B cell (primary cell): ENCODE measurements at places on chromosomes 6 and 20. TPM values are rescaled to one million over a fixed set of nuclear protein-coding genes. Genes with fewer than 3 reads are reported as not detected.

DNA sequence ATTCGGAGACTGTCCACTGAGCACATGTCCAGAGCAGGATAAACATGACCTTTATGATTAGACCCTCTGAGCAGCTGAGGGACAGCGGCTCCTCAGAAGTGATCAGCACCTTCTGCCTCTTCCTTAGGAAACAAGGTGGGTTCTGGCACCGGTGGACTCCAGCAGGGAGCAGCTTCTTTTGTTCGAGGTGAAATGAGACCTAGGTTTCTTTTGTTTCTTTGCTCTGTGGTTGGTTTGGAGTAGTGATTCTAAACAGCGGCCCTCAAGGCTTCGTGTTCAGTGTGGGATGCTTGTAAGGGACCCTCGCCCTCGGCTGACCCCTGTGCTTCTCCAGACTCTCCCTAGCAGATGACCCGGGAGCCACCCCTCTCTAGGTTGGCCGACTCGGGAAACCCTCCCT is 14.6 kb upstream of the FRMD1 start:
- no peaks in the 10 kb centered on the region for H3K36me3 ChIP-seq
- no peak overlapping the region for H3K27ac ChIP-seq
- no peaks in the 10 kb centered on the region for H3K4me1 ChIP-seq
- DNase-seq = no peak
- no peaks in the 10 kb centered on the region for H3K27me3 ChIP-seq
- H3K4me3 ChIP-seq = no peak overlapping the region

DNA sequence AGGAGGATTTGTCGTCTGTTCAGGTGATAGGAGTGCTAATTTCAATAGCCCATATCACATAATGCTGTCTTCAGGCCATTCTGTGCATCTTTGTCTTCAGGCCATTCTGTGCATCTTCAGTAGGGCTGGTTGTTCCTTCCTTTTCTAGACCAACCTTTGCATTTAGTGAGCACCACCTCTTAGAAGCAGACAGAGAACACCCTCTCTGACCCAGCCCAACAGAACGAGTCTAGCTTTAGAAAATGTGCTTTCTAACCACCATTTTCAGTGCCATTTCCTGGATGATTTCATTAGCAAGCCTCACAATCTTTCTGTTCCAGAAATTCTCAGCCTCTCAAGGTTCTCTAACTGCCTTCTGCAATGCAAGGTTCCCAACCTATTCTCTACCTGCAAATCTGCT is 215.3 kb upstream of the KCNQ5 start:
- H3K27ac ChIP-seq = no peak overlapping the region
- no peak for DNase-seq
- no peak overlapping the region for H3K4me3 ChIP-seq
- H3K27me3 ChIP-seq = peaks cover 3% of the 10 kb centered on the region
- H3K36me3 ChIP-seq = no peaks in the 10 kb centered on the region

DNA sequence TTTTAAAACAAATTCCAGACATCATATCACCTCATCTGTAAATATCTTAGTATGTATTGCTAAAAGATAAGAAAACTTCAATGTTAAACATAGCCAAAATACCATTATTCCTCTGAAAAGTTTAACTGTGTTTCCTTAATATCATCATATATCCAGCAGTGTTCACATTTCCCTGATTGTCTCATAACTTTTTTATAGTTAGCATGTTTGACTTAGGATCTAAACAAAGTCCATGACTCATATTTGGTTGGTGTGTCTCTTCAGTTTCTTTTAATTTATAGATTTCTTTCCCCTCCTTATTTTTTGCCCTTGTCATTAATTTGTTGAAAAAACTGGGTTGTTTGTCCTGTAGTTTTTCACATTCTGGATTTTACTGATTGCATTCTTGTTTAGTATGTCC is 163.0 kb downstream of the RPS12 start:
- no peak for DNase-seq
- no peak overlapping the region for H3K4me3 ChIP-seq
- no peaks in the 10 kb centered on the region for H3K36me3 ChIP-seq
- no peaks in the 10 kb centered on the region for H3K4me1 ChIP-seq
- H3K27me3 ChIP-seq = no peaks in the 10 kb centered on the region
- H3K27ac ChIP-seq = no peak overlapping the region

DNA sequence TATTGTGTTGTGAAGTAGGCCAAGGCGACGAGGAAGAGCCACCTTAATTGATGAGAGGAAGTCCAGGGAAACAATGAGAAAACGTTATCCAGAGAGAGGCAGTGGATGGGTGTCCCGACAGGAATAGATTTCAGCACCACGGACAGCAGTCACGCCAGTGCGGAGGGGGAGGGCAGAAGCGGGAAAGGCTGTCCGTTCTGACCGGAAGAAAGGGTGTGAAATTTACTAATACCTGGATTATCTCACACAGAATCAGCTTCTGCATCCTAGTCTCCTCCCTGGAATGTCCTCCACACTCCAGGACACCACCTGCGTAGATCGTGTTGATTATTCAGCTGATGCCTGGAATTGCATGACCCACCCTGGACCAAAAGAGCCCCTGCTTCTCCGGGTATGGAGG is 7.4 kb upstream of the BPIFA3 start:
- DNase-seq = peak; percentile 13
- H3K4me1 ChIP-seq = no peaks in the 10 kb centered on the region
- H3K36me3 ChIP-seq = no peaks in the 10 kb centered on the region
- H3K27ac ChIP-seq = no peak overlapping the region
- no peak overlapping the region for H3K4me3 ChIP-seq

GRCh38 chr6:112030206-112030960 is 23.5 kb upstream of the CCN6 start:
- no peak overlapping the region for H3K27ac ChIP-seq
- H3K4me3 ChIP-seq = no peak overlapping the region
- no peaks in the 10 kb centered on the region for H3K27me3 ChIP-seq
- DNase-seq = no peak
- H3K36me3 ChIP-seq = no peaks in the 10 kb centered on the region

DNA sequence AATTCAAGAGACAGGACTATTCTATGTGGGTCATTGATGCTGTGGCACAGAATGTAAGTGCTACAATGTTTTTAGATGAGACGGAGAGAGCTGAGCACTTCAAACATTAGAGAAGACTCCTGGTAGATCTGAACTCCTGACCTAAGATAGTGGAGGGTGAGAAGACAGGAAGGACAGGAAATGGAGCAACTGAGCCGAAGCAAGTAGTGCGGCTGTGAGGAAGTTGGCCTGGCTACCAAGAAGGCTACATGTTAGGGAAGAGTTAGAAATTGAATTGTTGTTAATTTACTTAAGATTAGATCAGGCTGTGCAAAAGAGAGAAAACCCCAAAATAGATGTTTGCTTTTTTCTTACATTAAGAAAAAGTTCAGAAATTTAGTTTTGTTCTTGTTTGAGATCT is 14.4 kb upstream of the MLIP start:
- H3K27ac ChIP-seq = no peak overlapping the region
- no peaks in the 10 kb centered on the region for H3K4me1 ChIP-seq
- DNase-seq = no peak
- no peaks in the 10 kb centered on the region for H3K27me3 ChIP-seq
- no peaks in the 10 kb centered on the region for H3K36me3 ChIP-seq

DNA sequence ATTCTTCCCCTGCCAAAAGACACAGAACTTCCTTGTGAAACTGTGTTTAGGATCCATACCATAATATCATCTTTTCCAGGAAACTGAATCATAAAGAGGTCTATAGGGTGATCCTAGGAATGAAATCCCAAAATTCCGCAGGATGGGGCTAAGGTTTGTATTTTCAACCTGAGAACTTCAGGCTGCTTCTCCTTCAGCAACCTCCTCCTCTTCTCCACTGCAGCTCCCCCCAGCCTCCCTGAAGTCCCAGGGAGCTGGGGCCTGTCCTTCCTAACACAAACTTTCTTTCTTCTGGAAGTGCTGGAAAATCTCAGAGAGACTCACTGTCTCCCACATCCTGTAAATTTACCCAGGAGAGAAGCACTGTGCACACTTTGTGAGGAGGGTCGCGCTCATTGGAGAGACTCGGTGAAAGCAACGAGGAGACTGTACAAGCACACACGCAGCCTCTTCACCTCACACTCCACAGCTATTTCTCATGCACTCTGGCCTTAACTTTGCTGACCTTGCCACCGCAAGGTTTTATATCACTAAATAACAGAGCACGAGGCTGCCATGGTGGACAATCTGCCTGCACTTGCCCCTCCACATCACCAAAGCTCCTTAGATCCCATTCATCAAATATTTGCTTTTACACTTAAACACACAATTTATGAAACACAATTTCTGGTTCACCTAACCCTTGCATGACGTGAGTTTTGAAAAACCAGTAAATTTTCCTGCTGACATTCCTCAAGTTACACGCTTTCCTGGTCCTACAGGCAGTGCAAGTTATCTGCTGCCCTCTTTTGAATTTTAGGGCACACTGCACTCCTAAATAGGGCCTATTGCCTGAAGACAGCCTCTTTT is 14.3 kb downstream of the ID4 start:
- H3K4me1 ChIP-seq = no peaks in the 10 kb centered on the region
- no peak overlapping the region for H3K27ac ChIP-seq
- no peak overlapping the region for H3K4me3 ChIP-seq
- no peaks in the 10 kb centered on the region for H3K27me3 ChIP-seq

DNA sequence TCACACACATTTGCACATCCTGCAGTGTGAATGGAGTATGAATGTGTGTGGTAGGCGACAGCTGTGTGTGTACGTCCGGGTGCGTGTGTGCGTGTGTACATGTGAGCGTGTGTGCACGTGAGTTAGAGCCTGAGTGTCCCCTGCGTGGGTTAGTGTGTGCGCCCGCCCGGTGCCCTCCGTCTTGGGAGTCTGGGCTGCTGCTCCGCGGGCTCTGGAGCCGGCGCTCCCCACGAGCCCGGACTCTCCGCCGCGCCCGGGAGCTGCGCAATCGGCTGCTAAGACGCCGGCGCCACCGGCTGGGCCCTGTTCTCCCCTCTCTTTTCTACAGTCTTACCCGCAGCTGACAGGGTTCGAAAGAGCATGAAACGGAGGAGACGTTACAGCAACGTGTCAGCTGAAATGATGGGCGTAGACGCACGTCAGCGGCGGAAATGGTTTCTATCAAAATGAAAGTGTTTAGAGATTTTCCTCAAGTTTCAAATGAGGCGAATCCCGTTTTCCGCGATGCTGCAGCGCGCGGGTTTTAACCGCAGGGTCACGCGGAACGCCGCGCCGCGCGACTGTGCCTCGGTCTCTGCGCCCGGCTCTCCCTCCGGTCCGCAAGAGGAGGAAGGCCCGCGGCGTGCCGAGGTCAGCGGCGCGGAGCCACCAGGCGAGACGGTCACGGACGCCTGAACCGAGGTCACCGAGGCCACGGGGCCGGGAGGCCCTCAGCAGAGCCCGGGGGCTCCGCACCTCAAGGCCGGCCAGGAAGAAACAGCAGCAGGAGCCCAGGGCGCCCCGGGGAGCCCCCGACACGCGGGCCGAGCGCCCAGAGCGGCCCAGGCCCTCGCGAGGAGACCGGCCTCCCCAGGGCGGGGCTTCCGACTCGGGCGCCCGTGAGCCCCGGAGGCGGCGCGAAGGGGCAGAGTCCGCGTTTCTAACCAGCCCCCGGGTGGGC is 95.3 kb upstream of the BHLHE23 start:
- H3K36me3 ChIP-seq = no peaks in the 10 kb centered on the region
- H3K27me3 ChIP-seq = no peaks in the 10 kb centered on the region
- peak; percentile 72 for DNase-seq
- H3K4me3 ChIP-seq = peak overlapping the region; percentile 71

DNA sequence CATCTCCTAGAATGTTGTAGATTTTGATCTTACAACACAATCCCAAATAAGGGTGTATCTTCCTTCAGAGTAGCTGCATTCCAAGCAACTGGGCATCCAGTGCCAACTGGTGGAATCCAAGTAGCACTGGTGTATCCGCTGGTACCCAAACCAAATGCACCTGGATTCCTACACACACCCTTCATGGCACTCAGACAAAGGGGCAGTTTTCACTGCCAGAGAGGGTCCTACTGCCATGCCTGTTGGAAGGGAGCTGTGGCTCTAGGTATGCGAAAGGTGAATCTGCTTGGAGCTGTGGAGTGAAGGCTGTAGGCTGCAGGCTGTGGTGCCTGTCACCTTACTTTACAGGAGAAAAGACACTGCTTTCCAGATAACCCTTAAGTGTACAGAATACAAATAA is 17.0 kb upstream of the CLDN20 start:
- no peaks in the 10 kb centered on the region for H3K4me1 ChIP-seq
- H3K27me3 ChIP-seq = no peaks in the 10 kb centered on the region
- no peak for DNase-seq
- no peak overlapping the region for H3K27ac ChIP-seq
- peaks cover 5% of the 10 kb centered on the region for H3K36me3 ChIP-seq
- H3K4me3 ChIP-seq = no peak overlapping the region

DNA sequence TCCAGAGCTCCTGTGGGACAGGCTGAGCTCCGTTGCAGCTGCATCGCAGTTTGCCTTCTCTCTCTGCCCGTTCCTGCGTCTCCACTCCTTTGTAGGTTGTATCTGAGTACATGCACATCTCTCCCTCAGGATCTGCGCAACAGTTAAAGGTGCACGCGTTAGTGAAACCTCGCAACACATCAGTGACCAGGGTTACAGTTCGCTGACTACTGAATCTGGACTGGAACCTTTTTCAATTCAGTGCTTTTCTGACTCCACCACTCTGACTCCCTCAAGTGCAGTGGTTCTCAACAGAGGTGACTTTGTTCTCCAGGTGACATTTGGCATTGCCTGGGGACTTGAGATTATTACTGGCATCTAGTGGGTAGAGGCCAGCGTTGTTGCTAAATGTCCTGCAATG is 44.0 kb downstream of the UST start:
- no peak overlapping the region for H3K4me3 ChIP-seq
- no peak overlapping the region for H3K27ac ChIP-seq
- peak; percentile 42 for DNase-seq
- no peaks in the 10 kb centered on the region for H3K27me3 ChIP-seq
- no peaks in the 10 kb centered on the region for H3K36me3 ChIP-seq

DNA sequence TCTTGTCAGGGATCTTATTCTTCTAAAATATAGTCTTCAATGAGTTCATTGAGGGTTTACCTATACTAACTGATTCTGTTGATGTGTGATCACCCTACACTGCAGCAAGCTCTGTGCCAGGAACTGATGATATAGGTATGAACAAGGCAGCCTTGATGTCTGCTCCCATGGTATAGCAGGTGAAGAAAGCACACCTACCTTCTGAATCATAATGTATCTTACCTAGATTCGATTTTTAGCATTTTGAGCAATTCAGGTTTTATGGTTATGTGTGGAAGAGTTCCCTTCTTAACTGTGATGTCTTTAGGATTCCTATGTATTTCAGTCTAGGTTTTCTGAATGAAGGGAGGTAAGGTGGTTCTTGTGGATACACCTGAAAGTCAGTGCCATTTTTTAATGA is 223.0 kb downstream of the DOK5 start:
- no peaks in the 10 kb centered on the region for H3K36me3 ChIP-seq
- no peak overlapping the region for H3K4me3 ChIP-seq
- H3K27me3 ChIP-seq = no peaks in the 10 kb centered on the region

DNA sequence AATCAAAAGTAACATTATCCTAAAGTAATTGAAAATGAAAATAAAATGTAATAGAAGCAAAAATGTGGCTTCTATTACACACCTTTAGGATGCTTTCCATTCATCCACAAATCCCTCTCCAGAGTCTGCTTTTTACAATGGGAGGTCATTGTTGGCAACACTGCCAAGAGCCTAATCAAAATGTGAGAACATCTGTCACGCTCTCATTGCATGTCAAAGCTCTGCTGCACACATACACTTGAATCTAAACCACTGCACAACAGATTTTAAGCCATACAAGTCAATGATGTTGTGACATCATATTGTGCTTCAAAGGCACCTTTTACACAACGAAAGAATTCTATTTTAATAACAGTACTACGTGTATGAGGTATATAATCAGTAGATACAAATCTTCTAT is 82.1 kb downstream of the PREP start:
- peaks cover 4% of the 10 kb centered on the region for H3K36me3 ChIP-seq
- DNase-seq = no peak
- H3K4me3 ChIP-seq = no peak overlapping the region
- H3K27ac ChIP-seq = no peak overlapping the region
- no peaks in the 10 kb centered on the region for H3K27me3 ChIP-seq

Gene TTK
- total RNA-seq = 0.68 and 0.84 TPM in 2 replicates

Gene PTK7
- not detected in 2 replicates for total RNA-seq

Gene LAMA2
- total RNA-seq = not detected in 2 replicates

Gene VWA7
- 5.2 and 5.6 TPM in 2 replicates for total RNA-seq
